ENCODE measurements at places on chromosomes 12 and 14.

DNA sequence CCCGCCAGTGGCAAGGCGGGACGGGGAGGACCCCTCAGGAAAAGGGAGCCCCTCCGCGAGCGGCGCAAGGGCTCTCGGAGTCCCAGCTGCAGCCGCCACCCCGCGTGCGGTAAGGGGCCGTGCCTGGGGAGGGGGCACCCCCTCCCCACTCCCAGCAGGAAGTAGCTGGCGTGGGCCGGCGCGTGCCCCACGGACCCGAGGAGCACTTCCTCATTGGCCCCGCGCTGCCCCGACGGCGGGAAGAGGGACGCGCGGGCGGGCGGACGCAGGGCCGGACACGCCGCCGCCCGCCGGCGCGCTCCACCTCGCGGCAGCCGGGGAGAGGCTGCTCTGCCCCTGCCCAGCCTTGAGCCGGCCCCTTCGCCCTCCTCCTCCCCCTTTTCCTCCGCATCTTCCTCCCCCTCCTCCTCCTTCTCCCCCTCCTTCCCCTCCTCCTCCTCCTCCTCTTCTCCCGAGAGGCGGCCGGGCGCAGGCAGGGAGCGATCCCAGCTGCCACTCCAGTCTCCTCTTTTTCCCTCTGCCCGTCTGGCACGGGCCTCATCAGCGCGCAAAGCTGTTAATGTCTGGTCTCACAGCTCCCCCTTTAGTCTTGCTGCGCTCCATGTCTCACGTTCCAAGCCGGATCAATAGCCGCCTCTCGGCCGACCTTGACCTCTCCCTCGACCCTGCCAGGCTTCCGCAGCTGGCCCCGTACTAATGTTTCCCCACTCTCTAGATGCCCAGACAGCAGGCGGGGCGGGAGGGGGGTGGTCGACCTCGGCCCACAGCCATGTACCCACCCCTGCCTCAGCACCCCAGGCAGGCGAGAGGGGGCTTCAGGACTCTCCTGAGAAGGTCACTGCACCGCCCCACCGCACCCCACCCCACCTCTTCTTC lies 2.6 kb upstream of the BCL11B start:
- no peak for DNase-seq

DNA sequence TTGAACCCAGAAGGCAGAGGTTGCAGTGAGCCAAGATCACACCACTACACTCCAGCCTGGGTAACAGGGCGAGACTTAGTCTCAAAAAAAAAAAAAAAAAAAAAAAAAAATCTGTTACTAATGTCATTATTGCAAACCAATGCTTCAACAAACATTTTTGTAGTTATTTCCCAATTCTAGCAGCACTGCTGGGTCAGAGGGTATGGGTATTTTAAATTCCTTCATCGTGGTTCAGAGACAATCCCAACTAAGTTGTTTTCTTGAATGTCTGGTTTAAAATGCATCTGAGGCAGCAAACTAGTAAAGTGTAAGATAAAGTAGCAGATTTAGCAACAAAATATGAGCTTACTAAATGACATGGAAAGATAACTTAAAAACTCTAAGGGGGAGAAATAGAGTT lies 65.6 kb downstream of the FERMT2 start:
- DNase-seq: no peak

GRCh38 chr14:56207626-56208292 lies 89.5 kb downstream of the PELI2 start:
- DNase-seq: no peak

DNA sequence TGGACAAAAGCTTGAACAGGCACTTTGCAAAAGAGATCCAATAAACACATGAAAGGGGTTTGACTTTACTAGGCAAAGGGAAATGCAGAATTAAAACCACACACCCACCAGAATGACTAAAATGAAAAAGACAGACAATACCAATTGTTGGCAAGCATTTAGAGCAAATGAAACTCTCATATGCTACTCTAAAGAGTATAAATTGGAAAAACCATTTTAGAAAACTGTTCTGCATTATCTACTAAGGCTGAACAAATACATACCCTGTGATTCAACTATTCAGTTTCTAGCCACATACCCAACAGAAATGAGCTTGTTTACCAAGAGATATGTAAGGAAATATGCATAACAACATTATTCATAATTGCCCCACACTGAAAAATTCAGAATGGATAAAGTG lies 8.5 kb upstream of the IL22 start:
- DNase-seq: no peak

GRCh38 chr12:3028108-3028507 lies 49.1 kb upstream of the TSPAN9 start:
- no peak for DNase-seq

DNA sequence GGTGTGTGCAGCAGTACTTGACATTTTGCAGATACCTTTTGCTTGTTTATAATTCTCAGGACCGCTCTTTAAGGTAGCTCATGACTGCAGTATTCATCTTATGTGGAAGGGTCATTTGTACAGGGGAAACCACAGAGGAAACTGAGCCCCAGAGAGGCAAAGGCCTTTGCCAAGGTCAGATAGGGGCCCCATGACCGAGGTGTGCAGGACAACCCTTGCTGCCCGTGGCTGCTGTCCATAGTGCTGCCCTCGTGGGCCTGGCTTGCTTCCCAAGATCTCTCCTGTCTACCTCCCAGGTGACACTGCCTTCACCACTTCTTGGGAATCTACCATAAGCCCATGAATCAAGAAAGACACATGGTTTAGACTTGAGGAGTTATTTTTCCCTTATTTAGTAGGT lies 198.7 kb upstream of the BCL2L14 start:
- no peak for DNase-seq

- no peak for DNase-seq
Measured at GRCh38 chr14:94886931-94887330, 117.0 kb upstream of the GSC start.
